Activated CD4-positive, alpha-beta T cell treated with anti-CD3 and anti-CD28 coated beads for 24 hours (primary cell): ENCODE measurements at places on chromosomes 11 and 22.

GRCh38 chr11:21567645-21568290 is 625.1 kb upstream of the ANO5 start:
- no peak for DNase-seq

DNA sequence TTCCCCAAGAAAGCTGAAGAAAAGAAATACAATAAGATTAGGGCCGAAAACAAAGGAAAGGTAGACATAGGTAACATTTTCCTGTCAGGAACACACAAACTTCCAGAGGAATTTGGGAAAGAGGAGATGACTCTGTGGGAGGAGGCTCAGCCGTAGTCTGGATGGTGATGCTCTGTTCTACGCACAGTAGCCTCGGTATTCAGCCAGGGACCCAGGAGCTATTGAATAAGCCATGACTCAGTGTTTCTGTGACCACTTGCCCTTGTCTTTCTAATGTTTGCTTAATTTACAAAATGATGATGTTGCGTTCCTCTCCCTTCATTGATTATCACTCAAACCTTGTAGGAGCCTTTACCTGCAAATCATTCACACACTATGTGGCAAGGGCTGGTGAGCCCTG is 745.0 kb downstream of the NTM start:
- no peak for DNase-seq

- no peak for DNase-seq
These were observed 47.5 kb upstream of the TTLL12 start for GRCh38 chr22:43234264-43234988.

GRCh38 chr11:125262830-125263218 is 98.3 kb downstream of the PKNOX2 start:
- DNase-seq: no peak

DNA sequence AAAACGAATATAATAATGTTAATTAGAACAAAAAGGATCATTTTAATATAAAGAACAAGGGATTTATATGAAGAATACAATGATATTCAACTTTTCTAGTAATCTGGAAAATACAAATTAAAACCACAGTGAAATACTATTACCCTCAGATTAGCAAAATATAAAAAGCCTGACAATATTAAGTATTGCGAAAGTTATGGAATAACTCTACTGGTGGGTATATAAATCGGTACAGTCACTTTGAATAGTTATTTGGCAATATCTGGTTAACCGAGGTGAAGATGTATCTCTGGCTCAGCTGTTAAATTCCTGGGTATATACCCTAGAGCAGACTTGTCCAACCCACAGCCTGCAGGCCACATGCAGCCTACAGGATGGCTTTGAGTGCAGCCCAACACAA is 118.8 kb downstream of the ATM start:
- DNase-seq: no peak

- DNase-seq: no peak
These were observed 36.1 kb downstream of the RELT start for GRCh38 chr11:73412308-73412707.
